Activated CD4-positive, alpha-beta T cell treated with anti-CD3 and anti-CD28 coated beads, Interleukin-2, amount 10 ng/mL, durations not matched to agents 24 days and 14 days (primary cell): ENCODE measurements at places on chromosomes 13 and 19. TPM values are rescaled to one million over a fixed set of nuclear protein-coding genes. Genes with fewer than 3 reads are reported as not detected.

Gene ZNF541
- not detected in 2 replicates for total RNA-seq

Gene EHD2
- 0.49 and 1.2 TPM in 2 replicates for total RNA-seq

DNA sequence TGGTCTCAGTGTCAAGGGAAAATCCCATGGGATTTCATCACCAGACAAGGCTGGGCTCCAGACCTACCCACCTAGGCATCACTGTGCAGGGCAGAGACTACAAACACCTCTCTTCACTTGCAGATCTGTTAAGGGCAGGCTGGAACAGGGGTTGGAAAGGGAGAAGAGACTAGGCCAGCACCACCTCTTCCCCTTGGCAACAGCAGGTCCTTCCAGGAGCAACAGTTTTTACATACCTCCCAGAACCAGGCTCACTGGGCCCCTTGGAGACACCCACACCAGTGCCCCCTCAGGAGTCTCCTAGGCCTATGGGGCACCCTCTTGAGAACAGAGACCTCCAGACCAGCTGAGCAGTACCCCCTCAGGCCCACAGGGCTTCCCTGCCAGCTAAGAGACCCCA, 2.5 kb upstream of the UBE2M start:
- DNase-seq = peak; percentile 65

DNA sequence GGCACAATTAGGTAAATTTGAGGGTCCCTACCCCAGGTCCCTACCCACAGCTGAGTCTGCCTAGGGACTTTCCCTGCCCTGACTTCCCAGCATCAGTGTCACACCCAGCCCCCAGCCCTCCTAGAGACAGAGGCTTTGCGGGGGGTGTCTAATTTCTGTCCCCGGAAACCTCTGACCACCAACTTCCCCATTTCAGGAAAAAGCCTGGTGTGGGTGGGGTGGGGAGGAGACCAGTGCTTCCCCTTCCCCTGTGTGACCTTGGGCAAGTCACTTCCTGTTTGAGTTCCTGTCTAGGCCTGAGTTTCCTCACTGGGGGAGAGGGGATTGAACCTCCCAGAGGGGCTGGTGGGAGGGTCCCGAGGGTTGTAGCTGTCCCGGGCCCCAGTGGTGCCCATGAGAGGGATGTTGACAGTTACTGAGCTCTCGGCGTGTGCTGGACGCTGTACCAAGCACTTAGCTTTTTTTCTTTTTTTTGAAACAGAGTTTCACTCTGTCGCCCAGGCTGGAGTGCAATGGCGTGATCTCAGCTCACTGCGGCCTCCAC, 7.9 kb downstream of the VASP start:
- peak; percentile 77 for DNase-seq

DNA sequence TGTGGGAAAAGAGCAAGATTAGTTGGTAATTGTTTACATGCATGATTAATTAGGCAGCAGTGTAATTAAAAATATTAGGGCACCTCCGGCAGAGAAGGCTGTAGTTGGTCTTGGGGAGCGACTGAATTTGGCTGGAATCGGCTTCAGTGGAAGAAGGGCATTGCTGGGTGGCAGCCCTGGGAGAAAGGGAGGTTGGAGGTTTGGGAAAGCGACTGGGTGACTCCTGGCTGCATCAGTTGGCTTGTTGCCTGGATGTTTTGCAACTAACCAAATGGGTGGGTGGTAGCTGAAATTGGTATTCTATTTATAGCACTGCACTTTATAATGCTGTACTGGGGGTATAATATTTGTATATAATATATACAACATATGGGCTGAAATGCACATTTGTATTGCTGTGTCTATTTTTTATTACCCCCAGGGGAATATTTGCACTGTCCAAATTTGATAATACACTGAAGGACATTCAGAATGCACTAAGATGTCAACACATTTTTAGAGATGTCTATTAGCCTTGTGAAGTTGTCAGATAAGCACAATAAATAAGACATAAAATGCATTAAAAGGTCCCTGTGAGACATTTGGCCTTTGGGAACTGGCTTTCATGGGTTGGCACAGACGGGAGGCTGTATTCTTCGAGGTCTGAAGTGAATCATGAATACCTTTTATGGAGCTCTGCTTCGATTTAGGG, 1.7 kb downstream of the B3GLCT start:
- DNase-seq = no peak
